ENCODE measurements at places on chromosomes 2 and 18.

DNA sequence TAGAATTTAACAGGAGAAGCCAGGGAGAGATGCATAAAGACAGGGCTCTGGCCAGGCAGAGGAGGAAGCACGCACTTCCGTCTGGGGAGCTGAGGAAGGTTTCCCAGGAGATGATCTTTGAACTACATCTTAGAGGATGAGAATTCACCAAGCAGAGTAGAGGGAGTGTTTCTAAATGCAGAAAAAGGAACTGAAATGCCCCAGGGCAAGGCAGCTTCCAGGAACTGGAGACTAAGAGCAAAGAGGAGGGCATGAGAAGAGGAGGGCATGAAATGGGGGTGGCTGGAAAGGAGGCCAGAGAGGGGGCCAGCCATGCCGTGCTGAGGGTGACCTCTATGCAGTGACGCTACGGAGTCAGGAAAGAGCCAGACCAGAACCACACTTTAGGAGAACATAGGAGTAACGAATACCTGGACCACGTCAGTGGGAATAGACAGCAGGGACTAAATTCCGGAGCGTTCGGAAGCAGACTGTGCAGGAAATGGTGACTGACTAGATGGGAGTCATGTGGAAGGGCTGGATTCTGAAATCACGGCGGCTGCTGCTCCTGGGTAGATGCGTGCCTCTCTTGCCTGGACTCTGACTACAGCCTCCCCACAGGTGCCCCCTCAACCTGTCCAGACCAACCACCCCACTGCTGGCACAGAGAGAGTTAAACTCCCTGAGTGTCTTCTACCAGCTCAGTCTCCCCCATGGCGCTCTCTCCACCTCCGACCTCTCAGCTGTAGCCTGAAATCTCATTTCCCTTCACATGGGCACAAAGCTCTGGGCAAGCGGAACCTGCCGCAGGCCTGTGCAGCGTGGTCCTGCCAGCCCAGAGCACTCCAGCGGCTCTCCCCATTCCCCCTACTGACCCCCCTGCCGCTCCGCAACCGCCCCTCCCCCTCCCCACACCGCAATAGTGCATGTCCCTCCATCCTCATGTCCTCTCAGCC, 87.0 kb upstream of the RTN4 start:
- DNase-seq = no peak

DNA sequence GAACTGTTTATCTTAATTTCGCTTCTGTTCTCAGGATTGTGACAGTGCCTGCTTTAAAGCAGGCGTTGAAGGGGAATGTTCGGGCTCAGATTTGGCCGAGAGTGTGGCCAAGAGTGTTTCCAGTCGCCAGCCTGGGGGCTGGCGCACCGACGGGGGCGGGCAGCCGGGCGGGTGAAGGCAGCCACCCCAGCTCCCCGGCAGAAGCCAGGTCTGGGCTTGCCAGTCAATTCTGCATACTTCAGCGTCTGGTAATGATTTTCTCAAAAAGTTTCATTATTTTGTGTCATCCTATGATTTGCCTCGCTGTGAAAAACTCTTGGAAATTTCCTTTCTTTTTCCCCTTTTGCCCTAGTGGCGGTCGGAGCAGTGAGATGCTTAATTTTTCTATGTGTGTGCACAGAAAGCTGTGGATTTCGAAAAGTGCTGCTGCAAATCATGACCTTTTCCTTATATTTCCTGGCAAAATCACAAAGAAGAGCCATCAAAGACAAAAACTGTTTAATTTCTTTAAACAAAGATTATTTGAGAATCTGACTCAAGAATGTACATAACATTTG, 856 bp downstream of the FAM228A start:
- no peak for DNase-seq

DNA sequence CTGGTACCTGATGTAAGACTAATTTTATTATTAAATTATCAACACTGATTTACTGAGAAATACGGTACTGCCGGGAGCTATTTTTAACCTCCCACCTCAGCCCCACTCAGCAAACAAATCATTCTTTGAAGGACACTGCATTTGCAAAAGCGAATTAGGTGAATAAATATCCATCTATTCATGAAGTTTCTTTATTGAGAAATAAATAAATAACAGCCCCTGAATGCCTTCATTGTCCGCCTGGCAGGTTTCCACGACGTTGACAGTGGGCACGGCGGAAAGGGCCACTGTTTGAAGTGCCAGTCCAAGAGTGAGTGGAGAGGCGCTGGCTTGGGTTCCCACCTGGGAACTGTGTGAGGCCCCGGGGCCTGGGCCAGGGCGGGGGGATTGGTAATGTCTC, 15.7 kb downstream of the C1QL2 start:
- no peak for DNase-seq

DNA sequence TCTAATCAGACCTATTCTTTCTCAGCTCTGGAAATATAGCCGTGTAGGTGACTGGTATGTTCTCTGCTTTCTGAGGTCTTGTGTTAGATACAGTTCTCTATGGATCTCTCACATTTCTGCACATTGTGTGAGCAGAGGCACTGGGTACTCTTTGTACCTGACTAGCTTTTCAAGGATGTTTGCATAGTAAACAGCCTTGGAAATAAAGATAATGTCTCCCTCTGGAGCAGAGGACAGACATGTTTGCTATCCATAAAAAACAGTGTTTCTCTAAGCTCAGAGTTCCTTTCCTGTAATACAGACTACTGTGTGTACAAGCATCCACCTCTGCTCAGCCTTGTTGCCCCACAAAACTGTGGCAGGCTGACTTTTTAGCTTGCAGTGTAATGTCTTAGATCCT, 279.2 kb downstream of the CTNNA2 start:
- DNase-seq = no peak

DNA sequence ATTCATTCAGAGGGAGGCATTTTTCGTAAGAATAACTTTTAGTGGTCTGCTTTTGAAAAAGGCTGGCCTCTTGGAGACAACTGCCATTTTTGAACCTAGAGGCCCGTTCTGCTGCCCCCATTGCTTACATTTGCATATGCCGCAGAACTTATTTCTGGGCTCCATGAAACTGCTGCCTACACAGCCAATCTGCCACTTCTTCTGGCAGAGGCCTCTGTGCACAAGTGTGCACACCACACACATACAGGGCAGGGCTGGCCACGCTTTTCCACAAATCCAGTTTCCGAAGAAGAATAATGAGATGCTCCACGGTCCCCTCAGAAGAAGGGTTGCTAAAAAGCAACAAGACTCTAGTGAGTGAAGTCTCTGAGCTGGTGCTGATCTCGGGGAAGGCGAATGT, 56.2 kb downstream of the TMEM200C start:
- no peak for DNase-seq

DNA sequence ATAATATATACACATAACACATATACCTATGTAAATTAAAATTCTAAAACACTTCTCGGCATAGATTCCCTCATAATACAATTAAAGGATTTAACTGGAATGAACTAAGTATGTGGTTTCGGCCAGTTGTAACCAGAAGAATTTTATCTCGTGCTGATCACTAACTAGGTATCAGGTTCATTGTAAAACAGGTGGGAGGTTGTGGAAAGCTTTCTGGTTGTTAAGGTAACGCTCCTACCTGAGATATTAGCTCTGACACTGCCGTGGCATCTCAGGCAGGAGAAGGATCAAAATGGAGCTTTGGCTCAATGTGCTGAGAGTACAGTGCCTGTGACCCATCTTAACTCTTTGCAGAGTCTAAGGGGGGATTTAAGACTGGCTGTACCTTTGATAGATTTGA, 42.5 kb downstream of the SLC9A2 start:
- no peak for DNase-seq

DNA sequence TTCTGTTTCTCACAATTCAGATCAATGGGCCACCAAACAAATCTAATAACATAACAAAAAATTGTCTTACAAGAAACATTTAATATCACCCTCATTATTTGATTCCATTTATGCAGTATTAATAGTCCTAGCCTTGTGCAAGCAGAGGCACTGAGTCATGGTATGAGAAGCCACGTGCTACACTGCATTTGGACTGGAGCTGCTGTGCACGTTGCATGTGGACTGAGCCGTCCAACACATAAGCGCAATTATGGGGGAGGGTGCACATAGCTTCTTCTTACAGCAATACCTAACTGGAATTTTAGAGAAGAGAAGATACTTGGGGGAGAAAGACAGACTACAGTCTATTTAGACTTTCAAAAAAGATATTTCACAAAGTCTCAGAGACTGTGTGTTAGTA, 329.6 kb upstream of the ID2 start:
- no peak for DNase-seq

DNA sequence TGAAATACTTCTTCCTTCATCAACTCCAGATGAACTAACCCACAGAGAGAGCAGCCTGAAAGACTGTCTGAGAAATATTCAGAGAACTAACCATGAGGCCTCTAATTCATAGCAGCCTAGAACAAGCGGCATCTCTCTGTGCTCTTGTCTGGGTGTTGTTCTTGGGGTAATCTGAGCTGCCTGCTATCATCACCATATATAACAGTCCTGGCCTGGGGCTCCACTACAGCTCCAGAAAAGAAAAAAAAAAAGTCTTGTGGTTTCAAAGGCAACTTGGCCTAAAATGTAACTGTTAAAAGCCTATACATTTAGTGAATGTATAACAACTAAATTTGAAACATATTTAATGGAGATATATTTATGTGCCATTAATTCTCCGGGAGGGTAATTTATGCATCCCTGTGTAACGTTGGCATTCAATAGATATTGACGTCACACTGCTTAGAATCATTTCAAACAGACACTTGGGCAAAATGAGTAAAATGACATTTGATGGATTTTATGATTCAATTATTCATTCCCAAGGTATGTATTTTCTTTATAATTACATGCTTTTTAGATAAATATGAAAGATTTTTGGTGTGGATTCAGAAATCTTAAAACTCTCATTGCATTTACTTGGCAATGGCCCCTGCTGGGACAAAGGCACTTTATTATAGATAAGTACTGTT, 294.3 kb downstream of the HRH4 start:
- no peak for DNase-seq

DNA sequence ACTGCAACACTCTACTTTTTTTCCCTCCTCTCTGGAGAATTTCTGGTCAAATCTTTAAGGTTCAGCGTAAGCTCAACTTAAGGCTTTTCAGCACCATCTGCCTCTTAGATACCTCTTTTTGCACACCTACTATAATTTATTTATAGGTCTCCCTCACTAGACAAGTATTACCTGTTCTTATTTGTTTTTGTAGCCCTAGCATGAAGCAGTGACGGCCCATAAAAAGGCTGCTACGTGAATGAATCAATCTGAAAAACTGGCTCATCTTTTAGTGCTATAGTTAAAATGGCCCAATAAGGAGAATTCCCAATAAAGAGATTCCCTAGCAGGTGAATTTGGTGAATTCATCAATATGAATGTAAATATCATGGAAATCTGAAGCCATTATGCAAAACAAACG, 6.5 kb downstream of the RNF149 start:
- DNase-seq = no peak

DNA sequence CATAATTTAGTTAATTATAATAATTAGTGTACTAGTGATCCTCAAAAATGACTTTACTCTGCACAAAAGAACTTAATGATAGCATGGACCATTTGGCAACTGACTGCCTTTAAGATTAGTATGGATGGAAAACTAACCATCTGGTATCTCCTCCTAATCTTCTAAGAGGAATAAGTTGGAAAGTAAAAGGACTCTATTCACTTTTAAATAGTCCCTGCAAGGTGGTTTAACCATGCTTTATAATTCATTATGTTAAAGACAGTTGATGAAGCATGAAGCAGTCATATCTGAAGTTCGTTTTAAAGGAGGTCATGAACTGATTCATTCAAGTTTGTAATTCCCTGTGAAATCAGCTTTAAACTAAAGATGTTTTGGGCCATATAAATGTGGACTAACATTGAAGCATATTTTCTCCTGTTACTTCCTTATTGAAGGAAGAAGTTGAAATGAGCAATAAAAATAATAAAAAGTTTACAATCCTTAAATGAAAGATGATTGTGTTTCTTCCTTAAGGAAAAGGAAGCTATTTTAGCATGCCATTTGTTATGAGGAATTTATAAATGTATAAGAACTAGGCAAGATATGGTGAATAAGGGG, 446.0 kb downstream of the XIRP2 start:
- no peak for DNase-seq

GRCh38 chr2:191204433-191204832, 40.8 kb upstream of the MYO1B start:
- no peak for DNase-seq
